ENCODE measurements at places on chromosomes 7 and 10. TPM values are rescaled to one million over a fixed set of nuclear protein-coding genes. Genes with fewer than 3 reads are reported as not detected.

DNA sequence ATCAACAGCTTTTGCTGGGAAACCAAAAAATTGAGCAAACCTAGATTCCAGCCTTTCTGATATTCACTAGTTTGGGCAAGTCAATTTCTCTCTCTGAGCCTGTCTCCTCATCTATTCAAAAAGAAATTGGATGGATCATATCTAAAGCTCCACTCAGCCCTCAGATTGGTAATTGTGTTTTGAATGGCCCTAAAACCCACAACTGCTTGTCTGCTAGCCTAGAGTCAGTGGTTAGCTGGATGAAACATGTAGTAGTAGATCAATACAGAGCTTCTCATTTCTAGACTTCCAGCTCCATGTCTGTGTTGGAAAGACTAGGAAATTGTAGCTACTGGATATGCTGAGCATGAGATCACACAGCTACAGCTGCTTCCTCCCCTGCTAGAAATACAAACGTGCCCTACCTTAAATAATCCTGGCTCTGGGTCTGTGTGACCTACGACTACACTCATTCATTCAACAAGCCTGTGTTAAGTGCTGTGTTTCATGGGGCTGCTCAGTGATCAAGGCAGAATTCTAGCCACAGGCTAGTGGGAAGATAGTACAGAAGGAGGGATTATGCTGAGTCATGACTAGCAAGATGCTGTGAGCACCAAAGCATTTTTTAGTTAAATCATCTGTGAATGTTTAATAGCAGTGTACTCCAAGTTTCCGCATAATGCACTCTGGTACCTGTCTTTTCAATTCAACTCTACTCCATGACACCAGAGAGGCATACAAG, 15.7 kb downstream of the DNTT start:
- DNase-seq, result no peak

DNA sequence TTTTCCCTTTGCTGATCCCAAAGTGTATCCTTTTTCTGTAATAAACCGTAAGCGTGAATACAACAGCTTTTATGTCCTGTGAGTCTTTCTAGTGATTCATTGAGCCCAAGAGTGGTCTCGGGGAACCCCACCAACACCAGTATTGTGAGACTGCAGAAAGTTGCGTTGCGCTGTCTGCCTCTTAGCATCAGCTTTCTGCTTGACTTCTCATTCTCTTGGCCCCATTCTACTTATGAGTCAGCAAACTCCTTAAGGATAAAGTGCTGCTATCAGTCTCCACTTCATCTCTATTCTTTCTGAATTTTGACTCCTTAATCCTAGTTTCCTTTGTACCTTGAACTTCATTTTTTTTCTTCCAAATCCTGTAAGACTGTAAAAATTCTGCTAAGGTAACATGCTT, 184.3 kb upstream of the MBL2 start:
- DNase-seq, result no peak

DNA sequence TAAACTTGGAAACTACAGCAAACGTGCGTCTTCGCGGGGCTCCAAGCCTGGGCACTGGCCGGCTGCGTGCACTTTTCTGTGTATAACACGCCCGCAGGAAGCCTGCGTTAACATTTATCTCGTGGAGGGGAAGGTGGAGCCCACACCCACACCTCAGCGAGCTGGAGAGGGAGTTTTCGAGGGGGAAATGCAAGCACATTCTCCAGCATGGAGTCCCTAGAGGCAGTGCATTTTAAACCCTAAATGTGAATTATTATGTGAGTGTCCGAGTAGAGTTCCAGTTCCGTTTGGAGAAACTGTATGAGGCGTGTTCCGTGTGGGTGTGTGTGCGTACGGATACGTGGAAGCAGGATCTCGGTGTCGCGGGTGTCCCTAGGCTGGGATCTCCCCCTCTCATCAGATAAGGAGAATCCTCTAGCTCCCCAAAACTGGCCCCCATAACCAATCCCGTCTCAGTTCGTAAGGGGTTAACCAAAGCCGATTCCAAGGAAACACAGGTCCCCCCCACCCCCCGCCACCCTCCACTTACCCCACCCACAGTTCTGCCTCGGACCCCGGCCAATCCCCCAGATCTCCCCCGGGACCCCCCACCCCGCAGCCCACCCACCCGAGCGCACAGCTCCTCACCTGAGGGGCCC, 403 bp downstream of the CDK6 start:
- no peak for DNase-seq

CUBN gene
- total RNA-seq, result 2.3 TPM

LLCFC1 gene
- not detected for total RNA-seq

All from occipital lobe (tissue), 3 donors.